ENCODE measurements at places on chromosomes 11 and 22.

- DNase-seq: no peak
Observed at GRCh38 chr11:121625777-121626506, 173.2 kb upstream of the SORL1-AS1 start.

- DNase-seq: no peak
Observed at GRCh38 chr11:12088047-12088481, 22.3 kb upstream of the MICAL2 start.

DNA sequence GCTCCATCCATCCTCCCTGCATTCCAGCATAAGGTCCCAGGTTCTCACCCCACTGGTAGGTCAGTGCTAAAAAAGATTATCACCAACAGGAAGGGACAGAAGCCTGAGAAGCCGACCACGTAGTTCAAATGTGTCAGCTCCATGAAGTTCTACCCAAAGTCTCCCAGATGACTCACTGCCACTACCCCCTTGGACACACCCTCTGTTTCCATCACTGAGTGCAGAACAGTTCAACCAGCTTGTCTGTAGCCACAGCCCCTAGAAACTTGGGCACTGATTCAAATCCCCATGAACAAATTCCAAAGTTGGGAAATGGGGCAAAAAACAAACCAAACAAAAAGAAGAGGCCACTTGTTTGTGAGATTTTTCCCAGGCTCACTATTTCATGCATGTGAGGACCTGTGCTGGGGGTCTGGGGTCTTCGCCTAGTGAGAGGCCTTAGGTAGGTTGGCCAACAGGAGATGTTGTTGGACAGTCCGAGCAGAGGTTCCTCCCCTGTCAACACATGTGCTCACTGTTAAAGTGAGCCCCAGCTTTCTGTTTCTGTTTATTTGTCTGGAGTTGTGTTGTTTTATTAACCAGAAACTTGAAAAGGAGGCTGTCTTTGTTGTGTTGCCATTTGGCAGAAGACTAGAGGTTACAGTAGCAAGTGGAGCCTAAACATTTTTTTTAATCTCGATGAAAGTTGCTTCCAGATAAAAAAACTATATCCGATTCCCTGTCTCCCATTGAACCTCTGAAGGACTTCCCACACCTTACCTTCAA is 24.2 kb upstream of the FLI1 start:
- DNase-seq: no peak

- DNase-seq: no peak
Observed at GRCh38 chr22:39417641-39418040, 18.1 kb downstream of the TAB1 start.

- no peak for DNase-seq
Observed at GRCh38 chr22:49538006-49538405, 289.7 kb downstream of the BRD1 start.

DNA sequence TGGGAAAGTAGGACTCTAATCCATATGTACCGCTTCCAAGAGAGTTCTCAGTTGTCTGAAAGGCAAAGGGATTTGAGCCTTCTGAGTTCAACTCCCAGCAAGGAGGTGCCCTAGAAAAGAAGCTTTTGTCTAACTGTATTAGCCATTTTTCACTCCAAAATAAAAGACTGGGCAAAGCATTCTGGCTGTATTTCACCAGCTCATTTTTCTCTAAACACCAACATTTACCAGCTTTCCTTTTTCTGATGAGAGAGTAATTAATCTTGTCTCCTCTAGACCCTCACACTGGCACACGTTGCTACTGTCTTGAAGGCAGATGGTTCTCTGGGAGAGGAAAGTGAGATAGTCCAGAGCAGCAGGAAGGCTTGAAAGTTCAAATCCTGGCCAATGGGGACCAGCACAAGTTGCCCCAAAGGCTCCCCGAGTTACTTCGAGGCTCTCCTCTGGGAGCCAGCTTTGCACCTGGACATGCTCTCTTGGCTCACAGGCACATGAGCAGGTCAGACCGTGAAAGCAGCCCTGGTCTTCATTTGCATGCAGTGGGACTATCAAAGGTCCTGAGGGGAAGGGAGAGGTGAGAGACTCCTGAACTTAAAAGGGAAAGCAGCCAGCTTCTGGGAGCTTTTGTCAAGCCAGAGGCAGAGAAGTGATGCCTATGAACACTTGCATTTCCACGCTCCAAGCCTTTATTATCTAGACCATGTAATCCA is 100.0 kb downstream of the NTM start:
- DNase-seq: no peak

DNA sequence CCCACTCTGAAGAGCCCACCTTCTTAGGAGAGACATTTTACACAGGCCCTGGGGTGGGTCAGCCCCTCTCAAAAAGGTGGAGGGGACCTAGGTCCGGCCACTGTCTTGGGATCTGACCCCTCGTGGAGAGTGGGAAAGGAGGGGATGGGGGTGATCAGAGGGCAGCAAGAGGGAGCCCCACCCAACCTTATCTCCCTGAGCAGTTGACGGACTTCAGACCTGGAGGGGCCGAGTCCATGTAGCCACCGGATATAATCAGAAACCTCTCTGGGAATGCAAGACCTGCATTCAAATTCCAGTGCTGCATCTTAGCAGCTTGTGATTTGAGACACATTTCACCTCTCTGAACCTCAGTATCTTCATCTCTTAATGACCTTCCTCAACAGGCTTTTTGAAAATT is 44.0 kb downstream of the TP53I11 start:
- DNase-seq: no peak

DNA sequence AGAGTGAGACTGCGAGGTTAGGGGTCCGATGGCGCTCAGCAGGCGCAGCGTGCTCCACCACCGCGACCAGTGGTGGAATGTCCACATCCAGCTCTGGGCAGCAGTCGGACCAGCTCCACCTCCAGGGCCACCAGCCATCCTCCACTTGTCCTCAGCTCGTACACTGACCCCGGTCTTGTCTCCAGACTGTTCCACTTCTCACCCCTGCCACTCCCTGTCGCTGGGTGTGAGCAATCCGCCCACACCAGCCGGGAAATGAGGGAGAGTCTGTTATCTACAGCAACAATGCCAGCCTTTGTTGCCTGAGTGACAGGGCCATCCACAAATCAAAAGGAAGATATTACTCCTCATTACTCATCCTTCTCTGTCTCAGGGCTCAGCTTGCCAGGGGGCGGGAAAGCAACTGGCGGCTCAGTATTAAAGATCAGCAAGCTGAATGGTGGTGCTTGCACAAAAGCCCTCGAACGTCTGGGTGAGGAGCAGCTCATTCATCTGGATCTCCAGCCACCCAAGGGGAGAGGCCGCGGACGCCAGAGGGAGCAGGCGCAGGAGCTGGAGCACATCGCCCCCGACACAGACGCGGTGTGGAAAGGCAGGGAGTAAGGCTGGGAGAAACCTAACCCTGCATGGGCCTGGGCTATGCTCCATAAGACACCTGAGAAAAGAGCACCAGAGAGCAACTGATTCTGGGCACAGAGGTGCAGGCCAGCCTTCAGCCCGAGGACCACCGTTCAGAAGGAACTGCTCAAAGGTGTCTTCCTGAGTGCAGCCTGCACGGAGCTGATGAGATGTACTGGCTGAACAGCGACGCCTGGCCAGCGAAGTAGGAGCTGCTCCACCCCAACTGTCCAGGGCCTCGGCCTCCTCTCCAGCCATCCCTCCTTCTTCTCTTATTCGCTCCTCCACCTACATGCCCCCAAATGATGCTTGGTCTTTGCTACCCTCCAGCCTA is 21.9 kb downstream of the IGSF9B start:
- no peak for DNase-seq

GRCh38 chr11:130188047-130188446 is 28.5 kb downstream of the ST14 start:
- no peak for DNase-seq

DNA sequence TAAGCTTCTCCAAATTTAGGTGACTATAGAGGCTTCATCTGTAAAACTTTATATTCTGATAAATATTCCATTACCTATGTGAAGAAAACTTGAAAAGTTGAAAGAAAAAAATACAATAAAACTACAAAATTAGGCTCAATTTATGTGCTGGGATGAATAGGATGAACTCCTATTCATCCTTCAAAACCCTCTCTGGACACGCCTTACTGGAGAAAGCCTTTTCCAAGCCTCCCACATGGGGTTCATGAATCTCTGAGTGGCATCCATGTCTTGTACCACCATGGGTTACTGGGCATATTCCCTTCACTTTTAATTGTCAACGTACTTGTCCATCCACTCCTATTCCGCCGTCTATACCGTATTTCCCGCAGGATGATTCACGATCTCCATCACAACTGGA is 55.7 kb downstream of the MN1 start:
- no peak for DNase-seq

DNA sequence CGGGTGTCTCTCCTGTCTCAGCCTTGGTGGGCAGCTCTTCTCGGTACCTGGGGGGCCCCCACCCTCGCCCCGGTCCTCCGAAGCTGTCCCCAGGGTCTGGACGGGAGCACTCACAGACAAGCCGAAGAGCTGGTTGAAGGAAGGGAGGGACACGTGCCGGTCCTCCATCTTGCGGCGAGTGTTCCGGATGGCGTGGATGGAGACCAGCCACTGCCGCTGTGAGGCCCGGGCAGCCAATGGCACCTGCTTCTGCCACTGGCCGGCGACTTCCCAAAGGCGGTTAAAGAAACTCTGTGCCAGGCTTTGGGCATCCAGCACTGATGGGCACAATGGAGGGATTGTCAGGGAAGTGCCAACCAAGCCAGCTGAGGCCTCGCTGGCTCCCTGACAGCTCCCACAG is 18.7 kb downstream of the PPM1F start:
- no peak for DNase-seq

DNA sequence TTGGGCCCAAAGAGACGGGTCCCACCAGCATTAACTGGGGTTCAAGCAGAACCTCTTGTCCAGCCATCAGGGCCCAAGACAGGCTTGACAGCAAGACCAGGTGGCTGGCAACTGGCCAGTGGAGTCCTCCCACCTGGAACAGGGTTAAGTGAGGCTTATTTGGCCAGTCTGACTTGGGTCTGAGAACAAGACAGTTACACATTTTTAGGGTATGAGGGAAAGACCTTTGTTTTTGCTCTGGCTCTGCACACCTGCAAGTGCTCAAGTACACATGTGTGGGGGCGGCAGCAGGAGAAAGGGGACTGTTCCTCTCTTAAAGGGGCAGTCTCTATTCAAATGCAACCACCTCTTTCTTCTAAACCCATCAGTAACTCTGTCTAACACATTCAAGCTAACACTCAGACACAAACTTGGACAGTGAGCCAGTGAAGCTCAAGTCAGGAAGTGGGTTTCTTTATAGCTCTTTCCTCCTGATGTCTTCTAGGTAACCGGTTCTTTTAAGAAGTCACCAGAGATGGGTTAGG is 116.2 kb downstream of the ETS1 start:
- no peak for DNase-seq

DNA sequence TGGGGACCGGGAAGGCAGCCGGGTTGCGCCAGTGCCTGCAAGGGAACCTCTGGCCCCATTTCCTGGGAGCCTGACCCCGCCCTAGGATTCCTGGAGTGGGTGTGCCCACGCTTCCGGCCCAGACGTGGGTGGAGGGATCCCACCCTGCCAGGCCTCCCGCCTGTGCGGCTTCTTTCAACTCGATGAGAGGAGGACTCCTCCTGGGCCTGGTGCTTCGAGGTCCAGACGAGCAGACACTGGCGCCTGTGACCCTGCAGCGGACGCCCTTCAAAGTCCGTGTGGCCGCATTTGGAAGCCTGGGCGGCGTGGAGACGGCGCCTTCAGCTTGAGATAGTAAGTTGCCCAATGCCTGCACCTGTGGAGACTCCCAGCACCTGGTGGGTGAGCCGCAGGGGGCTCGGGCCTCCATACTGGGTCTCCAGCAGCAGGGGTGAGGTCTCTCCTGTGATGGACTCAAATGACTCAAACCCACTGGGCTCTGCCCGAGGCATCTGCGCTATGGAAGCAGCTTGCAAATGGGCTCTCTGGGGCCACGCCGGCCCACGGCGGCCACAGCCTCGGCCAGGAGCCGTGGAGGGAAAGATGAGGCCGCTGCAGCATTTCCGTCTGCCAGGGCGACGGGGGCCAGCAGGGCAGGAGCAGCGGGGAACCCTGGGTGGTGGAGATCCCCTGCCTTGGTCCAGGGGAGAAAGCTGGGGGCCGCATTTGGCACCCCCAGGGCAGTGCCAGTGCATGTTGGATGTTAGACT is 64.3 kb upstream of the PPARA start:
- no peak for DNase-seq

DNA sequence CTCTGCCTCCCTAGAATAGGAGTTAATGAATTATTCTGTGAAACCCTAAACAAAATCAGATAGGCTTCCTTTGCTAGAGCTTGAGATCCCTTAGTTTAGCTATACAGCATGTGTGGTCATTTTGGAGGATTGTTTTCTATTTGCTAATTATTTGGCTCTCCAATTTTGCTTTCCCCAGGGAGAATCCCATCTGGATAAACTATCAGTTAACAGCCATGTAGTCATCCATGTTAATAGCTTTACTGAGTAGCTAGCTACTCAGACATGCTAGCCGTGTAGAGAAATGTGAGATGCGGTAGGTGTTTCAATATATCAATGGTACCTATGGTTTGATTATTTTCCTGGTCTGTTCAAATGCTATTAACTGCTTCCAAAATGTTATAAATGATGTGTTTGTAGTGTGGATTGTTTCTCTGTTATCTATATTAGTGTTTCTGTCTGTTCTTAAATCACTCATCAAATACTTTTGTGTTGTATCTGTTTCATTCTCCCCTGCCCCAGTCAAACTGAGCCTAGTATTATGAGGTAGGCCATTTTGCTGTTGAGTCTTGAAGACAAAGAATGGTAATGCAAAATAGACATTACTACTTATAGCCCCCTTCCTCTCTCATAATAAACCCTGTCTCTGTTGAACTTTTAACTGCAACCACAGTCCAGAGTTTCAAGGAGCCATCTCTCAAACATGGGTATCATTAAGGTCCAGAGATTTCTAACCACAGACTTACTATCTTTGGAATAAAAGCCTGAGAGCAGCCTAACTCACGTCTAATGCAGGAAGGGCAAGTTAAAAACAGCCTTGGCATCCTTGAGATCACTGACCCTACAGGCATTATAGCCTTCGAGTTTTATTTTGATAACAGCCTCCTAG is 56.1 kb upstream of the GRAMD1B start:
- no peak for DNase-seq

DNA sequence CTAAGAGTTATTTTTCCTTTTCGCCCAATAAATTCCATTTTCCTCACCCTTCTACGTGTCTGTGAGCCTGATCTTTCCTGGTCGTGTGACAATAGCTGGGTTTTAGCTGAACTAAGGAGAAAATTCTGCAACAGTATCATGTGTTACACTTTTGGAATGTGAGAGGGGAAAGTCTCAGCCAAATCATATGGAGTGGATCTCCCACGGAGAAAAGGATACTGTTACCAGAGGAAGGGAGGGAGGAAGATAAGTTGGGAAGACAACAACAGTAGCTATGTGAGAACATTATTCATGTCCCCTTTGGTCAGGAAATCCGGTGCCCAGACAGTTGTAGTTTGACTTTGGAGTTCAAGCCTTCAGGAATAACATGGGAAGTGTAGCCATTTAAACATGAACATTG is 584.0 kb upstream of the RAG2 start:
- DNase-seq: no peak

DNA sequence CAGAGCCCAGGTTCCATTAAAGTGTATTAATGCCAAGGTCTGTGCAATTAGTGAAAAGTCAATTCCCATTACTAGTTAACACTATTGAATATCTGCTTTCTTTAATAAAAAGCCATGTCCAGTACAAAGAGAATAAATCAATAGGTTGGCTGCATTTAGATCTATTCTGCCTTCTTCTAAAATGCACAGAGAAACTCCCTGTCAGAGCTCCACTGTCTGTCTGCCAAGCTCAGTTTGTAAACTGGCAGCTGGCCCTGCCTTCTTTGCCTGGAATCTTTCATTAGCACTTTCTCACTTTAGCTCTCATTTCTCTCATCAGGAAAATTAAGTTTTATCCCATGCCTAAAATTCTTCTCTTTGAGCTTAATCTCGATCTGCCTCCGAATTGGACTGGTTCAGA is 35.6 kb downstream of the ARL14EP start:
- no peak for DNase-seq

All from D721Med (cell line).